ENCODE measurements at places on chromosomes 1 and 21.

- no peak for DNase-seq
These were observed 1.8 kb downstream of the NR1I3 start for GRCh38 chr1:161235957-161236775.

- peak; percentile 72 for DNase-seq
These were observed 2.2 kb downstream of the JUN start for GRCh38 chr1:58781541-58782177.

- no peak for DNase-seq
These were observed 723.0 kb downstream of the PTPRU start for GRCh38 chr1:29959356-29959755.

DNA sequence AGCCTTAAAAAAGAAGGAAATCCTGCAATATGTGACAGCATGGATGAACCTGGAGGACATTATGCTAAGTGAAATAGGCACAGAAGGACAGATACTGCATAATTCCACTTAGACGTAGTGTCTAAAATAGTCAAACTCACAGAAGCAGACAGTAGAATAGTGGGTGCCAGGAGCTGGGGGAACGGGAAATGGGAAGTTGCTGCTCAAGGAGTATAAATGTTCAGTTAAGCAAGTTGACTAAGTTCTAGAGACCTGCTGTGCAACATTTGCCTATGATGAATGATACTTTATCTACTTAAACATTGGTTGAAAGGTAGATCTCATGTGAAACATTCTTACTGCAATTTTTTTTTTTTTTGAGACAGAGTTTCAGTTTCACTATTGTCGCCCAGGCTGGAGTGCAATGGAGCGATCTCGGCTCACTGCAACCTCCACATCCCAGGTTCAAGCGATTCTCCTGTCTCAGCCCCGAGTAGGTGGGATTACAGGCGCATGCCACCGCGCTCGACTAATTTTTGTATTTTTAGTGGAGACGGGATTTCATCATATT lies 197.8 kb downstream of the HIVEP3 start:
- no peak for DNase-seq

DNA sequence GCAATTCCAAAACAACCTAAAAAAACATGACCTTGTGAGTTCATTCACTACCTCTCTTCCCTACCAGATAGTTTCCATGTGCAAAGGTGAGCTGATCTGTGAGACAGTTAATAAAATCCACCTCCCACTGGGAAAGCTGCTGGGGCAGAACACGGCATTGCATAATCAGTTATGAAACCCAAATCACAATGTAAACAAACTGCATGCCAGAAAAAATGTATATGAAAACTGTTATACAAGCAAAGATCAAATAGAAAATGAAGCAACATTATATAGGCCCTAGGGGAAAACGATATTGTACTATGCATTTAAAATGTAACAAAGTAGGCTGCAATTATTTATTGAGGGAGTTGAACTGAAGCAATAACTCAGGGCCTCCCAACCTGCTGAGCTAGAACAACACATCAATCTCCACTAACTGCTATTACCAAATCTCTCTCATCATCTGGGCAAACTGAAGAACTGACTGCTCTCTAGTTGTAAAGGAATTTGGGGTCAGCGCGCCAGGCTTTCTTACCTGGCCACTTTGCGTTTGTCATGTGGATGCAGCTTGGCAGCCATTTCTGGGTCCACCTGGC lies 31.0 kb downstream of the TRIT1 start:
- DNase-seq = no peak

DNA sequence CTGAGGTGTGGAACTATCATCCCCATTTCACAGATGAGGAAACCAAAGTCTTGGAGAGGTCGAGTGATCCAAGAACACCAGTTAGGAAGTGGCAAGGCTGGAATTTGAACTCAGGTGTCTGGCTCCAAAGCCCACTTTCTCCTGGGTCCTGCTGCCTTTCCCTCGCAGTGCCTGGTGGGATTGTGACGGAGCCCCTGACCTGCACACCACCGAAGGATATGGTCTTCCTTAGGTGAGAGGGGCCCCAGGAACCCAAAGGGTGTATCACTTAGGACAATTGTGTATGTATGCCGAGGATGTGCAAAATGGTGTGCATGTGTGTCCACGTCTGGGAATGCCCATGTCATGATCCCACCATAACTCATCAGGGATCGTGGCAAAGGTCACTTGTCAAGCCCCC lies 392.7 kb downstream of the MATN1 start:
- no peak for DNase-seq

DNA sequence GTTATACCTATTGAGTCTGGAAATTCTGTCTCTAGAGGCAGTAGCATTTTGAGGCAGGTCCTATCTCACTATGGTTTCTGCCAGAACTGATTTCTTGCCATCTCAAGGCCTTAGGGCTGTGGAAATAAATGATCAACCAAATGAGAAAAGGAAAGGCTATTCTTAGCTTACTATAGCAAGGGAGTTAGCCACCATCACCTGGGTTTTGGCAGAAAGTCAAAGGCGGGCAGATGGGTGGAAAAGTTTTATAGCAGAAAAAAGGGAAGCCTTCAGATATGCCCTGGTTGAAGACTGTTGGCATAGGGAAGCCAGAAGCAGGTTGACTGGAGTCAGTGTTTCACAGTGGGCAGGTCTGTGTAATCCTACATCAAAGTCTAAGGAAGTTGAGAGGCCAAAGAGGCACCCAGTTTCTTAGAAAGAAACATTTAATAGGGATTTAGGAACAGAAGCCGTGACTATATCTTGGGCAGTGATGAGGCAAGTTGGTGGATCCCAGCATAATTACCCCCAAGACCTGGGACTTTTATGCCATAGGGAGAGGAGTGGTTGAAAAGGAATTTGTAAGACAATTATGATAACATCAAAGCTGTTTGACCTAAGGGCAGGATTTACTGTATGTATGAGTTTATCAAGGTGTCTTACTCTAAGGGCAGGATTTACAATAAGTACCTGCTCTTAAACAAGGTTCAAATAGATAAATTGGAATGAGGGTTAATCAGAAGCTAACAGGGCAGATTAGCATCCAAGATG lies 29.7 kb downstream of the CTH start:
- DNase-seq = no peak

GRCh38 chr1:117670976-117671780 lies 65.3 kb downstream of the TENT5C start:
- DNase-seq = no peak

- no peak for DNase-seq
These were observed 160.4 kb downstream of the DSCAM start for GRCh38 chr21:40686526-40686925.

- peak; percentile 68 for DNase-seq
These were observed 27.7 kb downstream of the TEX35 start for GRCh38 chr1:178540646-178541045.

DNA sequence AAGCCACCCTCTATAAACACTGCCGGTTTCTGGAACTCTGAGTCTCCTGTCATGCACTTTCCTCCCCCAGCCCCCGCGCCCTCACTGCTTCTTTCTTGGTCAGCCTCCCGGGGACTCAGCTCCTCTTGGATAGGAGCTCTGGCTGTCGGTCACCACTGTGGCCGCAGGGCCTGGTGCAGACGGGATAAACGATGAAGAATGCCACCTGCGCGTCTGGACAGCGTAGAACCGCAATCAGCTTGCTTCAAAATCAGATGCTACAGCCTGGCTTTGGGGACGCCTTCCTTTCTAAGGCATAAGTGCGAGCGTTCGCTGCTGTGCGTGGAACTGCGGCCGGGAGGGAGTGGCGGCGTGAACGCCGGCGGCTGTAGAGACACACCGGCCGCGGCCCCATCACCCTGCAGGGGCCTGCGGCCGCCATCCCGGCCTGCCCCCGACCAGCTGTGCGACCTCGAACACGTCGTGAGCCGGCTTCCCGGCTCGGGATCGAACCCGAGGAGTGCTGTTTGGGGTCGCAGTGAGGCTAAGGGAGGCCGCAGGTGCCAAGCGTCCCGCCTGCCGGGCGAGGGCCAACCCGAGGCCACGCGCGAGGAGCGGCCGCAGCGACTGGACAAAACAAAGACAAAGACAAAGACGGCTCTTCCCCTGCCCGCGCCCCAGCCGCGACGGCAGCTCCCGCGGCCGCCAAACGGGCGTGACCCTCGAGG lies 688 bp downstream of the PTTG1IP start:
- DNase-seq = peak; percentile 35

DNA sequence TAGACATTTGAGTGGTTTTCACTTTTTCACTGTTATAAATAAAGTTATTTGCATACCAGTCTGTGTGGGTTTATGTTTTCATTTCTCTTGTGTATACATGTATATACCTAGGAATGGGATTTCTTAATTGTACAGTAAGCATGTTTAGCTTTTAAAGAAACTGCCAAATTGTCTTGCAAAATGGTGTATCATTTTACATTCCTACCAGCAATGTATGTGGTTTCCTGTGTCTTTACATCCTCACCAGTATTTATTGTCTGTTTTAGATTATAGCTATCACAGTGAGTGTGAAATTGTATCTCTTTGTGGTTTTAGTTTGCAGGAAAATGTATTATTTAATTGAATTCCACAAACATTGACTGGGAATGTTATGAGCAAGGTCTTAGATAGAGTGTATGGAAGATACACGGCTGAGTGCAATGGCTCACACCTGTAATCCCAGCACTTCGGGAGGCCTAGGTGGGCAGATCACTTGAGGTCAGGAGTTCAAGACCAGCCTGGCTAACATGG lies 57.3 kb downstream of the MACF1 start:
- DNase-seq = peak; percentile 23

GRCh38 chr1:85088408-85088784 lies 40.1 kb upstream of the MCOLN3 start:
- DNase-seq = no peak

DNA sequence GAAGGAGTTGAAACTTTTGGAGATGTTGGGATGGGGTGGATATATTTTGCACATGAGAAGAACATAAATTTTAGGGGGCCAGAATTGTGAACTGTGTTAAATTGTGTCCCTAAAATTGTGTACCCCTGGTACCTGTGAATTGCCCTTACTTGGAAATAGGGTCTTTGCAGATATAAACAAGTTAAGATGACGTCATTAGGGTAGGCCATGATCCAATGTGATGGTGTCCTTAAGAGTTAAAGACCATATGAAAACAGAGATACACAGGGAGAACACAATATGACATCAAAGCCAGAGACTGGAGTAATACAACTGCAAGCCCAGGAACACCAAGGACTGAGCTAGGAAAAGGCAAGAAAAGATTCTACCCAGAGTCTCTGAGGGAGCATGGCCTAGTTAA lies 24.0 kb downstream of the SCMH1 start:
- no peak for DNase-seq

GRCh38 chr1:18447509-18448220 lies 33.1 kb upstream of the KLHDC7A start:
- DNase-seq = no peak

DNA sequence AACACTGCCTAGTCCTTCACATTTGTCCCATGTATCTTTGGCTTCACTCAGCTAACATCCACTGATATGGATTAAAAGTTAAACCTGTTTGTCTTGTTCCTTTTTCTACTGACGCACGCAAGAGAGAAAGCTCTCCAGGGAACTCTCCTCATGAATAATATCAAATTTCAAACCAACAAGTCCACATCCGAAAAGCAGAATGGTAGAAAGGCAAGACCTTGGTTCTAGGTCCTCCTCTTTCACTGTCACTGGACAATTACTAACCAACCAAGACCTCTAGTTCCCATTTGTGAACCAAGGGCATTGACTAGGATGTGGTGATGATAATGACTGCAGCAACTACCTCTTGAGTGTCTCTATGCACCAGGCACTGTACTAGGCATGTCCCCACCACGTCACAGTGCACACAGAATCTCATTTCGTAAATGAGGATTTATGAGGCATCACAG lies 8.4 kb downstream of the PLPP3 start:
- DNase-seq = no peak

DNA sequence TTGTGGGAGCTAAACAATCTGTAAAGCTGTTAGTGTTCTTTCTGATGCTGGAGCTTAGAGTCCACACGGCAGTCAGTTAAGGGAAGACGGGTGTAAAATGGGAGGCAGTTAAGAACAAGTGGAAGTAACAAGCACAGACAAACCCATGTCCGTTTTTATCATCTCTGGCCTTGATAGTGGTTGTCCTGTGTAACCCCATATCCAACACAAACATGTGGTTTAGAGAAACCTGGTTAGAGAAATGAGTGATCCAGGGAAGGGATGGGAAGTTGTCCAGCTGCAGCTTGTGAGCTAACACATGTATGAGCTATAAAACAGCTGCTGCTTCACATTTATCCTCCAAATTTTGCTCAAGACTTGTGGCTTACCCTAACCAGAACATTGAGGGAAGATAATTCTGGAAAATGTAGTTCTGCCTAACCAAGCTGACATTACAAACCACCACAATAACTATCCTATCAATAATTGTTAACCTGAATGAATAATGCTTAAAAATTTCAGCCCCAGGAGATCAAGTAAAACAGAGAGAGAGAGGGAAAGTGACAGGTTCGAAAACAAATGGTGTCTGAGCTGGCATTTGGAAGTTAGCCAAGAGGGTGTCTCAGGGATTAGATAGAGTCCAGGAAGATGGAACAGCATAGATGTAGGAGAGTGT lies 10.6 kb upstream of the C1orf162 start:
- peak; percentile 50 for DNase-seq

GRCh38 chr1:55002686-55003085 lies 4.0 kb downstream of the BSND start:
- DNase-seq = no peak

- peak; percentile 69 for DNase-seq
These were observed 50.7 kb downstream of the LRIG2 start for GRCh38 chr1:113123737-113124136.

- peak; percentile 12 for DNase-seq
These were observed 78.6 kb downstream of the KCNN3 start for GRCh38 chr1:154791292-154792166.

- DNase-seq = no peak
These were observed 755 bp downstream of the SCMH1 start for GRCh38 chr1:41241354-41241748.

GRCh38 chr1:64790832-64791487 lies 46.1 kb downstream of the RAVER2 start:
- no peak for DNase-seq

GRCh38 chr1:110057963-110058518 lies 12.4 kb downstream of the ALX3 start:
- no peak for DNase-seq

GRCh38 chr21:43697758-43698643 lies 20.9 kb upstream of the PDXK start:
- peak; percentile 29 for DNase-seq

- peak; percentile 91 for DNase-seq
These were observed 41.2 kb upstream of the USH2A start for GRCh38 chr1:216464489-216464888.

DNA sequence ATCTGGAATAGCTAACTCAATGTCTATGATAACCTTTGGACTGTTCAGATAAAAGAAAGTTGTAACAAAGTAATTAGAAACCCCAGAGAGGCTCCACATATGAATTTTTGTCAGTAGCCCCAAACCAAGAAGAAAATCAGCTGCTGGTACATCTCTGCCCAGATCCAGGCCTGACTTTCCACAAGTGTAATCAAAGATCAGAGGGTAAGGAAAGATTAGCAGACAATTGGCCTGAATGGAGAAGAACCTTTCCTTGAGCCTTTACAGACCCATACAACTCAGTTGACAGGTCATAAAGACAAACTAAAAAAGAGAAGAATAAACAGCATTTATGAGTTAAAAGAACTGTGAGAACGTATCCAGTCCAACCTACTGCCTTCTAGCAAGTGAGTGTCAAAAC lies 366.7 kb upstream of the PKN2 start:
- DNase-seq = no peak
